Smooth muscle cell of bladder (primary cell): ENCODE measurements at places on chromosomes 3 and 15. TPM values are rescaled to one million over a fixed set of nuclear protein-coding genes. Genes with fewer than 3 reads are reported as not detected.

Gene MESP1
- 0.09 and 0.28 TPM in 2 replicates for total RNA-seq

Gene PPP4R2
- 79.2 and 87.5 TPM in 2 replicates for total RNA-seq

Gene TM4SF18
- under 0.01 and 0.92 TPM in 2 replicates for total RNA-seq

Gene ATP13A4
- total RNA-seq: 0.18 and 0.28 TPM in 2 replicates

Gene TMIE
- total RNA-seq: 0.09 TPM in 1 of 2 replicates, not detected in the other

Gene PLCL2
- 5.7 and 7.4 TPM in 2 replicates for total RNA-seq

Gene PPM1L
- 0.83 and 1.00 TPM in 2 replicates for total RNA-seq

Gene TMEM45A
- 44.2 and 104 TPM in 2 replicates for total RNA-seq

Gene CADM2
- total RNA-seq: not detected in 2 replicates

Gene LRRIQ4
- total RNA-seq: not detected in 2 replicates

Gene CKMT1B
- total RNA-seq: not detected in 2 replicates

Gene CASR
- total RNA-seq: not detected in 2 replicates

Gene OXTR
- total RNA-seq: 0.37 and 0.57 TPM in 2 replicates

Gene ZNF620
- total RNA-seq: 0.83 and 0.85 TPM in 2 replicates

Gene AGBL1
- not detected in 2 replicates for total RNA-seq

Gene RARB
- 4.4 and 10.3 TPM in 2 replicates for total RNA-seq

Gene NR2E3
- 0.14 and 0.18 TPM in 2 replicates for total RNA-seq

Gene TMCC1
- total RNA-seq: 9.4 and 11.9 TPM in 2 replicates

Gene EXD1
- not detected in 2 replicates for total RNA-seq

Gene CCDC191
- total RNA-seq: 1.8 and 2.0 TPM in 2 replicates

Gene OR5K2
- not detected in 2 replicates for total RNA-seq
